ENCODE measurements at places on chromosomes 12 and 14. TPM values are rescaled to one million over a fixed set of nuclear protein-coding genes. Genes with fewer than 3 reads are reported as not detected.

DNA sequence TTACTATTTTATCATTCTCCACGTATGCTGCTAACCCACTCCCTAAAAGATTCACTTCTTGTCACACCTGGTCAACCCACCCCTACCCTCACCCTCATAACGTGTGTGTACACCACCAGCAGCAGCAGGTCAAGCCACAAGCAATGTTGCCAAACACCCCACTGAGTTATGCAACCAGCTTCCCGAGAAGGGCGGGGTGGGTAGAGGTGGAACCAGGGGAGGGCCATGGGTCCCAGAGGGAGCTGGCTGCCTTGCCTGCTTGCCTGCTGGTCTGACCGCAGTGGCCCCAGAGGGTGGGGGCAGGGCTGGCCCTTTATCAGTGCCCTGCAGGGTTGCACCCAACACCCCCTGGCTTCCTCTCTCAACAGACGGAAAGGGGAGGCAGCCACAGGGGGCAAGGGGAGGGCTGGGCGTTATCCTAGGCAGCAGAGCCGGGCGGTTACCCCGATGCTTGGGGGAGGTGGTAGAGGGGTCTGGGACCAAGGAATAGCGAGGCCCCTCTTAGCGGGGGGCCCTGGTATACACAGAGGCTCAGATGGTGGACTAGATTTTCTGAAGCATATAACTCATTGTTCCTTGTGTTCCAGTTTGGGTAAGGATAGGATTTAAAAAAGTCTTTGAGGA lies 3.5 kb upstream of the NFE2 start:
- no peak for DNase-seq

DNA sequence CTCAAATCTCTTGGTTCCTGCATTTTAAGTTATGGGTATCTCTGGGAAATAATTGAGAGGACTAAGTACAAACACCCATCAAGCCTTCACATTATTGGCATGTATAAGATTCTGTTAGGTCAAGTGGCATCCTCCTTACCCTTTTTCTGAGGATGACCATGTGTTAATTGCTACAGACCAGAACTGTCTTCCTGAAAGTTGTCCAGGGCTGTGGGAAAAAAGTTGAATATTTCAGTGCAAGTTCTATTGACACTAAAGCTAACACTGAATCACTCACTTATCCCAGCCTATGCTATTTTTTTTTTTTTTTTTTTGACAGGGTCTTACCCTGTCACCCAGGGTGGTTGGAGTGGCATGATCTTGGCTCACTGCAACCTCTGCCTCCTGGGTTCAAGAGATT lies 130.1 kb upstream of the HIF1A start:
- no peak for DNase-seq

GRCh38 chr12:111168009-111168900 lies 200.6 kb downstream of the PHETA1 start:
- no peak for DNase-seq

DNA sequence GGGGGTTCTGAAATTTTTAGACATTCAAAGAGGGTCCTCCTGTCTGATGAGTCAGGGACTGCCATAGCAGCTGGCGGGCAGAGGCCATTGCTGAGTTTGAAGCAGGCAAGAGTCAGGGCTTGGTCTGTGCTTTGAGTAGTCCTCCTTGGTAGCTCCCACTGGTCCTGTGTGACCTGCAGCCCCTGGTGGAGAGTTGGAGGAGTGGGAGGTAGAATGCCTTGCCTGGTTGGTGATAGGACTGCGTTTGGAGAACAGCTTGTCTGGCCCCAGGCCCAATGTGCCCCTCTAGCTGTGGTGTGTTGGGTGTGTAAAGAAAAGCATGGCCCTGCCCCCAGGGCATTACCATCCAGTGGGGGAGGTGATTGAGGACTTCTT lies 116.7 kb downstream of the BEGAIN start:
- DNase-seq = peak; percentile 38

- no peak for DNase-seq
Measured at GRCh38 chr12:86134561-86134960, 121.6 kb downstream of the MGAT4C start.

- no peak for DNase-seq
Measured at GRCh38 chr14:22464422-22465142, 124.4 kb downstream of the DAD1 start.

GRCh38 chr12:46981622-46982021 lies 97.8 kb upstream of the PCED1B start:
- DNase-seq = no peak

Gene C1R
- total RNA-seq = 2.0 TPM

DNA sequence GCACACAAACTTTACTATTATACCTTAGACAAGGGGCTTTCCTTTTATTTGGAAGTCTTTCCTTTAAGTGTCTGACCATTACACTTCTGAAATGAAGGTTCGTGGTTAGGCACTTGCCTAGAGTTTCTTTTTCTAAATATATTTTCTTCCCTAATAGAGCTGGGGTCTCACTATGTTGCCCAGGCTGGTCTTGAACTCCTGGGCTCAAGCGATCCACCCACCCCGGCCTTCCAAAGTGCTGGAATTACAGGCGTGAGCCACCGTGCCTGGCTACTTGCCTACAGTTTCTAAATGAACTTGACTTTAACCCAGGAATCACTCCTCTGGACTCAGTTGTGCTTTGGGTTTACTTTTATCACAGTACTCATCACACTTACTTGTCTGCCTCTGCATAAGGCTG lies 57.6 kb downstream of the PEBP1 start:
- DNase-seq = no peak

GRCh38 chr12:123943816-123944215 lies 28.8 kb downstream of the CCDC92 start:
- no peak for DNase-seq

DNA sequence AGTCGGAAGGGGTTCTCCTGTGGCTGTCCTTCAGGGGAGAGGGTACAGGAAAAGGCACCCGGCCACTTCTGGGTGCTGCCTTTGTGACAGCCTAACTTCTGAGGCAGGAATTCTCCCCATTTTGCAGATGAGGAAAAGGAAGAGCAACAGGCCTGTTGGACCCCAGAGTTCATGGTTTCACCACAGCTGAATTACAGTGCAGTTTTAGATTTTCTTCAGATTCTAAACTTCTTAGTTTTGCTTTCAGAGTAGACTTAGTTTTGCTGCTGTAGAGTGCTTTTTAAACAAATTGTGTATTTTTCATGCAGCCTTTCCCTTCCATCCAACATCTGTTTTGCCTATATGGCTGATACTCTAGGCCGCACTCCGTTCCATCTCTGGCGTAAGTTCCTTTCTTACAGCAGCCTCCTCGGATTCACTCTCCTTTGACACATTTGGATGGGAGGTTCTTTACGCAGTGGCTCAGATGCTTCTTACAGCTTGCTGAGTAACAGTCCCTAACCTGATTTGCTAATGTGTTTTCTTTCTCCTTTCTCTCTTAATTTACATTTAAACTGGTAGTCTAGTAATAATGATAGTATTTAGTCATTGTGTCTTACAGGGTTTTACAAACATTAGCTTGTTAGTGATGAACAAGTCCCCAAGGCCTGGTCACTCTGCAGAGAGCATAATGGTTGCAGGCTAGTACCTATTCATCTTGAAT lies 7.8 kb downstream of the TRAF3 start:
- DNase-seq = no peak

- DNase-seq = peak; percentile 77
Measured at GRCh38 chr12:90940872-90941499, 14.0 kb downstream of the CCER1 start.

Measured in SK-MEL-5 (cell line).